ENCODE measurements at places on chromosomes 3 and 15.

DNA sequence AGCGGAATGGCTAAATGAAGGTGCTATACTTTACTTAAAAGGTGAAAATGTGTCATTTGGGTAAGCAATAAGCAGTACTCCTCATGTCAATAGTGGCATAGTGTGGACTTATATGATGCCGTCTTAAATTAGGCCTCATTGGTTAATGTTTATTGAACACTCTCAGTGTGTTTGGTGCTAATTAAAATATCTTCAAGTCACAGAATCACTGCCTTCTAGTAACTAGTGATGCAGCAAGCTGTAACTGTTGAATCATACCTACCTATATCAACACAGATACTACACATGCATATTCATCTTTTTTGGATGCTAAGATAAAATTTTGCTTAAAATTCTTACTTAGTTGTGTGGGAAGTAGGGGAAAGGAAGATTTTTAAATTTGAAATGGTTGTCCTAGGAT is 30.7 kb downstream of the ARHGAP31 start:
- no peak for DNase-seq

- no peak for DNase-seq
Measured at GRCh38 chr3:194083637-194084224, 52.2 kb upstream of the HES1 start.

- no peak for DNase-seq
Measured at GRCh38 chr15:36575266-36575665, 4.2 kb upstream of the CDIN1 start.

- no peak for DNase-seq
Measured at GRCh38 chr3:170529346-170529745, 56.5 kb downstream of the SLC7A14 start.

- peak; percentile 72 for DNase-seq
Measured at GRCh38 chr3:112561484-112561733, 353 bp downstream of the ATG3 start.

DNA sequence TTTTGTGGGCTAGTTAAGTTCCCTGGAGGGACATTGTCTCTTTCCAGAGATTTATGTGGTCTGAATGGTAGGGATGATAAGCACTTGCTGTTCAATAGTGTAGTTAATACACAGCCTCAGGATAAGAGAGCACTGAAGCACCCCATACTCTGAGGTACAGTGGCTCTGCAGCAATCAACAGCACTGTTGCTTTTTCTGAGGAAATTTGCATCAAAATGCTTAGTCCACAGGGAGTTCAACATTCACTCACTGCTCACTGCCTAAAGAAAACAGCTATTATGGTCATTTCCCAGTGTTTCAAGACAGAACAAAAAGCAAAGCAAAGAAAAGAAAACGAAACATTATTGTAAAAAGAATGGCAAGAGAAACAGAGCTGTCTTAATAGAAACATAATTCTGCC is 441.9 kb downstream of the PLOD2 start:
- no peak for DNase-seq

DNA sequence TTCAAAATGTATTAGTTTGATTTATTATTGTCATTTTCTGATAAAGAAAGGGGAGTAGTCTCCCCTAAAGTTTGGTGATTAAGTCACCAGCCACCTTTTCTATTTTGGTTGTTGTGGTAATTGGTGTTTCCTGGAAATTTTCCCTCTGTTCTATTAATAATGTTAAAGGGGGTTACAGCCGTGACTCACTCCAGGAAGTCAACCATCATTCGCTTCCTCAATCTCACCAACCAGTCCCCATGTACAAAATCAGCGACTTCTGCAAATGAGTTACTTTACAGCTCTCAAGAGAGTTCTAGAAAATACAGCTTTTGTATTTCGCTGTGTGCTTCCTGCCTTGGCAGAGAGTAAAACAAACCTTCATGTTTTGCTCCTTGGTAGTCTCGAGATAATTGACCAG is 285.1 kb downstream of the LPP start:
- peak; percentile 96 for DNase-seq
